ENCODE measurements at places on chromosomes 6 and 20.

GRCh38 chr6:14023855-14024254 is 93.7 kb upstream of the CD83 start:
- DNase-seq = no peak

DNA sequence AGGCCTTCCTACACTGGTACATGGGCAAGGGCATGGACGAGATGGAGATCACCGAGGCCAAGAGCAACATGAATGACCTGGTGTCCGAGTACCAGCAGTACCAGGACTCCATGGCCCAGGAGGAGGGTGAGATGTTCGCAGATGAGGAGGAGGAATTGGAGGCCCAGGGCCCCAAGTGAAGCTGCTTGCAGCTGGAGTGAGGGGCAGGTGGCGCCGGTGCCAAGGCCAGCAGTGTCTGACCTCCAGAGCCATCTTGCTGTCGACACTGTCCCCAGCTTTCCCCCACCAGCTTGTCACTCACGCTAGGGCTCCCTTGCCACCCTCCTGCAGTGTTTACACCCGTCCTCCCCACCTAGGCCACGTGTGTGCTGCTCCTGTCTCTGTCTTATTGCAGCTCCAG is 12.2 kb downstream of the GABRR2 start:
- DNase-seq = no peak

- no peak for DNase-seq
Measured at GRCh38 chr6:142395768-142396231, 94.0 kb downstream of the ADGRG6 start.

- DNase-seq = no peak
Measured at GRCh38 chr6:111541026-111541681, 58.1 kb upstream of the REV3L start.

- no peak for DNase-seq
Measured at GRCh38 chr6:6790393-6790792, 201.9 kb downstream of the LY86 start.

- peak; percentile 39 for DNase-seq
Measured at GRCh38 chr6:98947411-98948292, at the start of gene FBXL4. TSS of gene FBXL4 (minus strand) at chr6:98947946. CDS start at chr6:98926988, 20,958 bp downstream.

GRCh38 chr20:58852543-58853271 is at the start of gene GNAS:
TSS of gene GNAS (plus strand) at chr20:58852716.
- peak; percentile 49 for DNase-seq

DNA sequence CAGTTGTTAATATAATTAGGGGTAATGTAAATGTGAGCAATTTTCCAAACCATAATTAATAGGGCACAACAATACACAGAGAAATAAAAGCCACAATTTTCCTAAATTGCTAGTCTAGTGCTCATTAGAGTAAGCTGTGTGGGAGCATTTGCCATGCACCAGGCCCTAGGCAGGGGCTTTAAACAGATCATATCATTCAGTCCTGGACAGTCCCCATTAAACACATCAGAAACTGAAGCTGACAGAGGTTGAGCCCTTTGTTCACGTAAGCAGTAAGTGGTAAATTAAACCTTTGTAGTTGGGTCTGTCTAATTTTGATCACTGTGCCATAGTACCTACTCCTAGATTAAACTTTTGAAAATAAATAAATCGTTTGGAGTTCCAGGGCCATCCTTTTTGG is 931.1 kb downstream of the C6orf118 start:
- DNase-seq = no peak

DNA sequence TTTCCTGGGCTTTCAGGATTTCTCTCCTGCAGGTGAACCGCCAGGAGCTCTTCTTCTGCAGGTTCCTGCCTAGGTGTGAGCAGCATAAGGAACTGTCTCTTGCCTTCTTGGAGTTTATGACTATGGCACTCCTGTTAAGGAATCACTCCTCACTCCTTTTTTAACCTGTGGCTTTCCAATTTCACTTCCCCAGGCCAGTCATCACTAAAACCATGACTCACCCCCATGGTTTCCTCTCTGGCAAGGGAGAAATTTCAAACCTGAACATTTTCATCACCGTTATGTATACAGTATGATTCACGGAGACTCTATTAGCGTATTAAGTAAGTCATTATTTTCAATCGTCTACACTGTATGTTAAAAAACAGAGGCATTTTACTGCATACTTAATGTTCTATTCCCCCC is 78.2 kb upstream of the ARID1B start:
- DNase-seq = no peak

GRCh38 chr6:39819228-39819627 is 27.1 kb downstream of the DAAM2 start:
- no peak for DNase-seq

DNA sequence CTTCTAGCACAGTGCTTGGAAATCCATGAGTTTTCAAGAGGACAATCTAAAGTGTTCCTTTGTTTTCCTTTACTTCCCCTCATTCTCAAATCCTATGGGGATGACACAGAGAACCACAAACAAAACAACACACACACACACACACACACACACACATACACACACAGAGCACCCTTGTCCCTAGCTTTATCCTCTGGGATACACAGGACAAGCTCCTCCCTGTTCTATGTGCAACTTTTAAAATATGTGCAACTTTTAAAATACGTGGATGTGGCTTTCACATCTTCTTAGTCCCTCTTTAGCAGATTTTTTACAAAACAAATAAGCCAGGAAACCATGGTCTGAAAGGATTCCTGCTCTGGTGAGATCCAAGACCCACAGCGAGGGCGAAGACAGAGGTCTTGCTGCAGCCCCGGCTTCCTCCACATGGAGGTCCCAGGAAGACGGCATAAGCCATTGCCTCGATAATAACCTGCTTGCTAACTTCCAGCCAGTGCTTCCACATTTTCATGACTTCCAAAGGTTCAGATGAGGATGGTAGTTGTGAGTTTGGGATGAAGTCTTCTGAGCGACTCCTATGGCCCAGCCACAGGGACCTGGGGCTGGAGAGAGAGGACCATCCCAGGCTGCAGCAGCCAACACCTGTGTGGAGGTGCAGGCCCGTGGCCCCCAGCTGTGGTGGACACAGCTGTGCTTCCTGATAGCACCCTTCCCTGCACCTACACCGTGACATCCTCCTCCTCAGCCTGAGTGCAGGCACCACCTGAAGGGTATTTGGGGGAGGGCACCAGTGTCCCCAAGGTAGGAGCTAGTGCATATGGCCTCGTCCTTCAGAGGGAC is 62.8 kb upstream of the CD93 start:
- DNase-seq = no peak

GRCh38 chr6:133242637-133243585 is 1.8 kb downstream of the EYA4 start:
- DNase-seq = no peak

DNA sequence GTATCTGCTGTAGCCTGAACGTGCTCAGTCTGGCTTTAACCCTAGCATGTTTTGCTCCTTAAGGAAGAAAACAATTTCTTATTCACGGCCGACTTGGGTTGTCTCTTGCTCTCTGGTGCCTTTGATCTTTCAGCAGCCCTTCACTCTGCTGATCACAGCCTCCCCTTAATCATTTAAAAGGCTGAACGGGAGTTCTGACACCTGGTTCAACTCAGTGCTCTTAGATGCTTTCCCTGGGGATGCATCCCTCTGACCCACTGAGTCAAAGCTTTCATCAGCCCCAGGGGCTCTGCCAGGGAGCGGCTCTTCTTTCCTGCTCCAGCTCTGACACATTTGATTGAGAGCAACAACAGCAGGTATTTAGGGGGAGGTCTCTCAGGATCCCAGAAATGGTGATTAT is 79.0 kb upstream of the FYN start:
- no peak for DNase-seq

DNA sequence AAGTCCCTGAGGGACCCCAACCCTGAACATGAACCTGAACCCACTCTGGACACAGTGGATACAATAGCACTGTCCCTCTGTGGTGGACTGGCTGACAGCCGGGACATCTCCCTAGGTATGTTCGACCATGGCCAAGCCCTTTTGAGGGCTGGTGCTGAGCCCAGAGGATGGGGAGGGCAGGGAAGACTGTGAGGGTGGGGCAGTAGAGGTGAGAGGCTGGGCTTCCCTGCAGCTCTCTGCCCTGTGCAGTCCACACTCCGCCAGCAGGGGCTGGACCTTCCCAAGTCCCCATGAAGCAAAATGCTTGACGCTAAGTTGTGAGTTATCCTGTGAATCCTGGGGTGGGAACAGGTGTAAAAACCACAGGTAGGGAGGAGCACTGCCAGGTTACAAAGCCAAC is 11.5 kb downstream of the LPIN3 start:
- DNase-seq = no peak

DNA sequence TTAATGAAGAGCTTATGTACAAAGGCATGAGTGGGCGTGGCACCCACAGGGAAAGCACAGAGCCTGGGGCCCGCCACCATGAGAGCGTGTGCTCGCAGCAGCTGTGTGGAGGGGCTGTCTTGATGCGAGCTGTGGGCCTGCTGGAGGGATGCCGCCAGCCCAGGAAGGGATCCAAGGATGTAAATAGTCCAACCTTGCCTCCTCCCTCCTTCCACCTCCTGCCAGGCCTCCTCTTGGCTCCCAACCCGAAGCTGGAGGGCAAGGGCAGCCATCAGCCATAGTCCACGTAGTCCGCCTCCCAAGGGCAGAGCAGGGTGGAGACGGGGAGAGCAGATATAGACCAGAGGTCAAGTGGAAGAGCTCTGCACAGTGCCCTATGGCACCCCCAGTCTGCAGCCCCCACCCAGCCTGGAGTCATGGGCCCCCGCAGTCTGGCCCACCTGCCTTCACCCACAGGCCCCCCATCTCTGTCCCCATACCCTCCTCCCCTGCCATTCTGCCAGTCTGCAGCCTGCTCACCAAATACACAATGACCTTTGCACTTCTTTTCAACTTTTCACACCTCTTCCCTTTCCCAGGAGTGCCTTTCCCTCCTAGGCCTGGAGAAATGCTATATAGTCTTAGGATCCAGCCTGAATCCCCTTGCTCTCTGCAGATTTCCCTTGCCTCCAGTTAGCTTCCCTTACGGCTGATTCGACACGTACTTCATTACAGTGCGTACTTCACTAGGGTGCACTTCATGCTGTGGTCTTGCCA is 77.1 kb downstream of the SHLD1 start:
- no peak for DNase-seq

- DNase-seq = no peak
Measured at GRCh38 chr20:3595541-3595940, 67.7 kb downstream of the GFRA4 start.

GRCh38 chr20:23197836-23198235 is 111.7 kb upstream of the CD93 start:
- DNase-seq = no peak

- no peak for DNase-seq
Measured at GRCh38 chr6:148112851-148113319, 229.8 kb upstream of the SASH1 start.

DNA sequence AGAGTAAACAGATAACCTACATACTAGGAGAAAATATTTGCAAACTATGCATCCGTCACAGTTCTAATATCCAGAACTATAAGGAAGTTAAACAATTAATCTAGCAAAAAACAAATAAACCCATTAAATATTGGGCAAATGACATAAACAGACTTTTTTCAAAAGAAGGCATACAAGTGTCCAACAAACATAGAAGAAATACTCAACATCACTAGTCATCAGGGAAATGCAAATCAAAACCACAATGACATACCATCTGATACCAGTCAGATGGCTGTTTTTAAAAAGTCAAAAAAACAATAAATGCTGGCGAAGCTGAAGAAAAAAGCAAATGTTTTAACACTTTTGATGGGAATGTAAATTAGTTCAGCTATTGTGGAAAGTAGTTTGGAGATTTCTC is 1117.7 kb upstream of the MAP3K7 start:
- DNase-seq = no peak

- no peak for DNase-seq
Measured at GRCh38 chr20:23624324-23624691, 13.4 kb downstream of the CST3 start.

- no peak for DNase-seq
Measured at GRCh38 chr6:131210469-131210868, 75.2 kb downstream of the AKAP7 start.

- DNase-seq = no peak
Measured at GRCh38 chr20:49969234-49969633, 13.5 kb upstream of the SNAI1 start.

GRCh38 chr6:35185302-35185681 is 28.5 kb upstream of the SCUBE3 start:
- DNase-seq = no peak

DNA sequence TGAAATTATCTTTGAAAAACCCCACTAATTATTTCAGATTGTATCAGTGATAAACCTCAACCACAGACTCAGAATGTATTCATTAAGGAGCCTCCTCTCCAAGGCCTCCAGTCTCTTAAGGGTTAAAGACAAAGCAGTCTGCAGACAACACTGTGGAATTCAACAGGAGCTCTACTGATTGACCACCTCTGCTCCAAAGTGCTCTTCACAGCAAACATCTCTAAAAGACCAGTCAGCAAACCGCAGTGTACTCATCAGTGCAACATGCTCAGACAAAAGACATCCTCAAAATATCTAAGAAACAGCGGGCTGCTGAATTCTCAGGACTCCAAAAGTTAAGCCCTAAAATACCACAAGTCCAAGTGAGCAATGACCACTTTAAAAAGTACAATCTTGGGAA is 42.0 kb downstream of the UQCC1 start:
- DNase-seq = no peak

DNA sequence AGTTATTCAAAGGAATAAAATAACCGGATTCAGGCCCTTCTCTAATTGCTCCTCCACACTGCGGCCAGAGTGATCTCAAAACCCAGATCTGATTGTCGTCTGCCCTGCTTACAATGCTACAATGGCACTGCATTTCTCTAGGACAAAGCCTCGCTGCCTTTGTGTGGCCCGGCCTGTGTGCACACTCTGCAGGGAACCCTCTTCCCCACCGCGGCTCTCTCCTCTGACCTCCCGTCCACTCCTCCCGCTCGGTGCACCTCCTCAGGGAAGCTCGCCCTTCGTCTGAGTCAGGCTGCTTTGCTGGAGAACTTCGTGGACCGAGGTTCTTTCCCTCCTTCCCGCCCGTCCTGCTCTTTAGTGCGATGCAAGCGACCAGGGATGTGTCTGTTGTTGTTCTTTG is 101.6 kb upstream of the SNX9 start:
- no peak for DNase-seq

DNA sequence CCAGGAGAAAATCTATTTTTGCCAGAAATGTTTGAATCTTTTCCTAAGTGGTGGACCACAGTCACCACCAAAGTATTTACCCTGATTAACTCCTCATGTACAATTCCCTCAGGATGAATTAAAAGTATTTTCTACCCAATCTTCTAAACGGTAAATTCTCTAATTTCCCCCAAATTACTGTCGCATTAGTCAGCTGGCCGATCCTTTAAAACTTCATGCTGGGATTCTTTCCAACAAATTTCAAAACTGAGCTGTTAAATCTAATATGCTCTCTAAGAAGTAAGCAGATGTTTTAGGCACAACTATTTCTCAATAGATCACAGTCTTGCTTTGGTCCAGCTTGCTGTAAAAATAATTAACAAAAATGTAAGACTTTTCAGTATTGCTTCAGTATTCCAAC is 447.2 kb downstream of the FRK start:
- no peak for DNase-seq

DNA sequence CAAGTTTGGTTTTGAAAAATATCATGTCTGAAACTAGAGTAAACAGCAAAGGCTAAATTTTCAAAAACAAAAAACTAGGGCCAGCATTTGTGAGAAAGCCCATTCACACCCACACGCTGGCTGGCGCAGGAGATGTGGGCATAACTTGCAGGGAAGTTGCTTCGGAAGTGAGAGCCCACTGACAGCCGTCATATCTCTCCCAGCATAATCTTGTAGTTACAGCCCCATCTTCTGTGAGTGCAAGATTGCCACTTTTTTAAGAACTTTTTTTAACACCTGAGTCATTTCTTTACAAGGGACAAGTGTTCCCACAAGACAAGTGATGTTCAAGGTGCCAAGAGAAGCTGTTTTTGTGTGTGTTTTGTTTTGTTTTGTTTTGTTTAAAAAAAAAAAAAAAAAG is 212.5 kb upstream of the CNR1 start:
- no peak for DNase-seq

- no peak for DNase-seq
Measured at GRCh38 chr6:88763160-88763559, 200.3 kb downstream of the RNGTT start.
